ENCODE measurements at places on chromosomes 1 and 21.

DNA sequence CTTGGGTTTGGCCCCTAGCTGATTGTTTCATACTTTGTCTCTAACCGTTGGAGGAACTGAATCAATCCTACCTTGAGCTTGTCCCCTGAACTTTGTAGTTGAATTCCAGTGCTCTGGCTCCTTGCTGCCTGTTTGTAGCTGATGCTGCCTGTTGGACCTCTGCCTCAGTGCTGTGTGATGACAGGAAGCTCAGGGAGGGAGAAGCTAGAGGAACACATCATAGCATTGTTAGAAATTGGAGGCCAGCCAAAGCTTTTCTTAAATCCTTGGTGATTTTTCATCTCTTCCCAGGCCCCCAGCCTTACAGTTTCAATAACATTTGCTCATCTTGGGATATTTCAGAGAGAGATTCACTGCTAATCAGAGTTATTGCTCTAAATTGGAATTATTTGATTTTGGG lies 34.0 kb downstream of the MACF1 start:
- no peak for DNase-seq

GRCh38 chr1:164783778-164784555 lies 225.0 kb downstream of the PBX1 start:
- DNase-seq, result no peak

DNA sequence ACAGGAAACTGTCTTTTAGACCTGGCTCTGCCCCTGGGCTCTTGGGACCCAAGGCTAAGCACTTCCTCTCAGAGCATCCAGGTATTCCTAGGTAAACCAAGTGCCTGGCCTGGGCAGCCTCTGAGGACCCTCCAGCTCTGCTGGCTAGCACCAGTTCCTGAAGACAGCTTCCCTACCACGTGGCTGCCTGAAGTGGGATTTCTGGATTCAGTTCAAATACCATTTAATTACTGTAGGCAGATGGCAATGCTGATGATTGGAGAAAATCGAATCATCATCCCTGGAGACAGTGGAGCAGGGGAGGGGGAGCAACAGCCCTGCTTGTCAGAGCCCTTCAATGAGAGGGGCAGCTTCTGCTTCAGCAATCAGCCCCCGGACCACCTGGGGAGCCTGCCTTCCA lies 11.9 kb downstream of the KIF21B start:
- no peak for DNase-seq

DNA sequence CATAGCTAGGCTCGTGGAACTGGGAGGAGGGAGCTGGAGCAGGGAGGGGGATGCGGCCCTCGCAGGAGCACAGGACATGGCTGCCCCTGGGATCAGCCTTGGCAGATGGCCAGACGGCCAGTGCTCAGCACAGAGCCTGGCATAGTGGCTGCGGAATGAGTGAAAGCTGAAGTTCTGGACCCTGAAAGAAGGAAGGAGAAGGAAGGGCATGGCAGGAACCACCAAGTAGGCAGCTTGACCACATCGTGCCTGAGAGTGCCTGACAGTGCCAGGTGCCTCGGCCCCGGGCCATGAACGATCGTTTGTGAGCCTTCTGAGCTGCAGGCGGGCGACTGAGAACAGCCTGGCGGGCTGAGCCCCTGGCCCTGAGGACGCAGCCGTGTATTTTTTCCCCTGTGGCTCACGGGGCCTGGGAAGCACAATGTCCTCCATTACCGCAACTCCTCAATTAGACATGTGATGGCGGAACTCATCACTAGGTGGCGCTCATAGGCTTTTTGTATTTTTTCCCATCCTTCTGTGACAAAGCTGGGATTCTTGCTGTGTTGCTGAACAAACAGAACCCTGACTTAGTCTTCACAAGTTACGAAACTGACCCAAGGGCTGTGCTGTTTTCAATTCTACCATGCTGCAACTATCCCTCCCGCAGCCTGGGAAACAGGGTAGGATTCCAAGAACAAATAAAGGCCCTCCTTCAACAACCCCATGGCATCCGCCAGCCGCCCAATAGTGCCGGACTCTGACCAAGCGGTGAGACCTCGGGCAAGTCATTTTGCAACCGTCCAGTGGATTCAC lies 29.9 kb upstream of the TMEM61 start:
- peak; percentile 9 for DNase-seq

DNA sequence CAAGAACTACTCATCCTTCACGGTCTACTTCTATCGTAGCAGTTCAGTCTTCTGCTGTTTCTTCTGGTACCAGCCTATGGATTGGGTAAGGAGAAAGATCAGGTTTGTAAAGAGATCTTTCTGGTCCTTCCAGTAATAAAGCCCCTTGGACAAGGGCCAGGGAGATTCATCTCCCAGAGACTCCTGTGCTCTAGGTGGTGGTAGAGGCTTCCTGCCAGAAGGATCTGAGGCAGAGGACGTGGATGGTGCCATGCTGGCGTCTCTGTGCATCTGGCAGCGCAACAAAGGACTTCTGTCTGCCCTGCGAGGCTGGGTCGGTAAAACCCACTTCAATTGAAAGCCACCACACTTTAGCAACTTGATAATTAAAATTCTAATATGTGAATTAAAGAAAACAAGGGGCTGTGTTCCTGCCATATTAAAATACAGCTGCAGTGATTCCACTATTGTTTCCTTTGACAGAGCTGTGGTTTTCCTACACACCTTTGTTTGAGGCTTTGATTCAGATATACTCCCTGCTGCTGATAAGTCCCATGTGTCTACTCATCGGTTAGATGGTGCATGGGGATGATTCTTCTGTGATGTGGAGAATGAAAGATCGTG lies 73.6 kb downstream of the ROR1 start:
- DNase-seq, result no peak

- no peak for DNase-seq
Measured at GRCh38 chr1:228038387-228039005, 31.7 kb downstream of the WNT3A start.

GRCh38 chr1:100482167-100482566 lies 55.8 kb upstream of the GPR88 start:
- no peak for DNase-seq

GRCh38 chr1:62050165-62050564 lies 144.5 kb upstream of the L1TD1 start:
- no peak for DNase-seq

- DNase-seq, result no peak
Measured at GRCh38 chr21:29146726-29147125, 16.3 kb downstream of the MAP3K7CL start.

- no peak for DNase-seq
Measured at GRCh38 chr1:116376729-116377086, 3.7 kb downstream of the ATP1A1 start.

GRCh38 chr21:42271065-42271464 lies 44.1 kb downstream of the TFF3 start:
- no peak for DNase-seq

GRCh38 chr21:21851657-21852056 lies 853.4 kb downstream of the NCAM2 start:
- no peak for DNase-seq

- no peak for DNase-seq
Measured at GRCh38 chr1:84253036-84253435, 48.5 kb upstream of the SAMD13 start.

- DNase-seq, result no peak
Measured at GRCh38 chr1:165456114-165456513, 11.2 kb upstream of the RXRG start.

DNA sequence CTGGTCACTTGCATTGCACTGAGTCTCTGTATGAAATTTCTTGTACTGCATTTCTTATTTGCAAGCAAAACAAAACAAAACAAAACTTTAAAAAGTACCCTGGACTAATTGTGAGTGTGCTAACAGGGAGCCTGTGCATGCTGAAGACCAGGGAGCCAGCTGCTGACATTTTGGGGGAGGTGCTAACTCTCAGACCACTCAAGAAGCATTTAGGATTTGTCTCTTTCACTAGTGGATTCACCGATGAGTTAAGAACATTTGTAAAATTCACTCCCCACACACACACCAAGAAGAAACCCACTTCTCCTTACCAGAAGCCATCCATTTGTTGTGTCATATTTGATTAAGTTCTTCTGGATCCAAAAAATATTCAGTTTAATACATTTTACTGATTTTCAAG lies 95.7 kb upstream of the C1orf105 start:
- no peak for DNase-seq

DNA sequence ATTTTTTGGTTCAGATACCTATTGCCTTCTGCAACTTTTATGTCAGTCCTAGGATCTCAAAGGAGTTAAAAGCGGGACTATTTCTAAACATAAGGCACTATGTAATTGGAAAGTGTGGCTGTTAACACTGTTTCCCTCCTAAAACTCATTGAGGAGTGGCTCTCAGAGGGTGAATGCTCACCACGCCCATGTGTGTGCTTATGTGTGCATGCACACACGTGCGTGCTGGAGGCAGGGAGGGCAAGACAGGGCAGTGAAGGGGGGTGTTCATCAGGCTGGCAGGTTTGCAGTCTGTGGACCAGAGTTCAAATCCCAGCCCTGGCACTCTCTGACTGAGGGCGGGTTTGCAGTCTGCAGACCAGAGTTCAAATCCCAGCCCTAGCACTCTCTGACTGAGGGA lies 22.4 kb downstream of the KCNAB2 start:
- DNase-seq, result no peak

GRCh38 chr1:161217831-161218230 lies 2.7 kb downstream of the FCER1G start:
- DNase-seq, result no peak

All from stimulated activated CD8-positive, alpha-beta memory T cell treated with anti-CD3 and anti-CD28 coated beads, Interleukin-7, amount 100 ng/mL, for 1 hour (primary cell).